ENCODE measurements at places on chromosomes 4 and X.

DNA sequence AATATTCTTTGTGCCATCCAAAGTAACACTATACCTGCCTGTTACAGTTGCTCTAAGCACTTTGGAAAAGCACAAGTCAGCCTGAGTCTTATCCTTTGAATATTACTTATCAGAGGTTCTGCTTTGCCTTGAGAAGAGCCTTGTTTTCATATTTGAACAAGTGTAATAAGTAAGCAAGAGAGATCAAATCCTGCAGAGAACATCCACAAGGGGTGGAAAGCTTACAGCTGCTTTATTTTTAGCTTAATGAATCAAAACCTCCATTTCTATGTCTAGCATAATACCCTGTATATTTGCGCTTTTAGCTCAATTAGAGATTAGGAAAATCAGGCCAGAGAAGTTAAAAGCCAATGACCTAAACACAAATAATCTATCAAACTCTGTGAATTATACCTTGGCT, 139.8 kb downstream of the CDS1 start:
- no peak for DNase-seq

- DNase-seq, result no peak
Observed at GRCh38 chr4:95516528-95517017, 32.2 kb downstream of the UNC5C start.

DNA sequence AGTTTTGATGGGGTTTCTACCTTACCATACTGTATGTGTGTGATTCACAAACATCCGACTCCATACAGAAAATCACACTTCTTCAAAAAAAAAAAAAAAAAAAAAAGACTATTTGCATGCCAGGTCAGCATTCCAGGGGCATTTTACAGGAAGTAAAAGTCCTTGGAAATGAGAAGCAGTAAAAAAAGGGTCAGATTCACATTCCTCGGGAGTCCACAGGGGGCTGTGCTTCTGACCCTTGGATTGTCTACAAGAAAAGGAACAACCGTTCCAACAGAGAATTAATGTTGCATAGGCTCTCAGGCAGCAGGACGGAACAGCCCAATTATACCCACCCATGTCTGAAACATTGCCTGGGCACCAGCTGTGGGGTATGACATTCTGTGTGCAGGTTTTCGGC, 290.3 kb downstream of the LDB2 start:
- no peak for DNase-seq

DNA sequence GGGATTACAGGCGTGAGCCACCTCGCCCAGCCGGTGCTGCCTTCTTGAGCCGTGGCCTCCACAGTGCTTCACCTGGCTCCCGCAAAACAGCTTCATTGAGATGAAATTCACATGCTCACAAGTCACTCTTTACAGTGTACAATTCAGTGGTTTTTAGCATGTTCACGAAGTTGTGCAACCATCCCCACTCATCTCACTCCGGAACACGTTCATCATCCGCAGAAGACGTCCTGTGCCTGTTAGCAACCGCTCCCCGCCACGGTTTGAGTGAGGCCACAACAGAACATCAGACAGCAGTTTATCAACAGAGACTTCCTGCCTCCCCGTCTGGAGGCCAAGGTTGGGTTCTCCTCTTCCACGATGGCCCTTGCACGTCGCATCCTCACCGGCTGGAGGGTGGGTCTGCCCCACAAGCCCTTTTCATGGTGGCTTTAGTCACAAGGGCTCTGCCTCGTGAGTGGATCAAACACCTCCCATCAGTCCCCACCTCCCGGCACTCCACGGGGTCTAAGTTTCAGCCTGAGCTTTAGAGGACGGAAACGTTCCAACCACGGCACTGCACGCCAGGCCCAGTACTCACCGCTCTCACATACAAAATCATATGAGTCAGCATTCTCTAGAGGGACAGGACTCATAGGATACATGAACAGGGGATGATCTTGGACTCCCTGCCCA, 29.6 kb upstream of the SPON2 start:
- peak; percentile 69 for DNase-seq

DNA sequence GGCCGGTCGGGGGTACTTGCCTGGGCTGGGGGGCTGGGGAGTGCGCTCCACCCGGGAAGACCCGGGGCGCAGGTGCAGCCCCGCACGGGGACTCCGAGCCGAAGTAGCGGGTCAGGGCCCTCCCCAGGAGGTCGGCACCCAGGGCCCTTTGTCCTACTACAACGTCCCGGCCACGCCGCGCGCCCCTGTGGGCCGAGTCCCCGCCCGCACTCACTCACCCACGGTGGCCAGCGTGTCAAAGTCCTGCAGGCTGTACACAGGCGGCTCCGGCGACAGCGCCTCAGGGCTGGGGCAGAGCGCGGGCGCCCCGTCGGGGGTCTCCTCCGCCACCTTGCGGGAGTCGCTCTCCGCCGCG, 602 bp downstream of the PRKX start:
- no peak for DNase-seq

- peak; percentile 35 for DNase-seq
Observed at GRCh38 chrX:46408553-46409407, 136.4 kb downstream of the ZNF674 start.

GRCh38 chrX:132088864-132089263, 39.0 kb downstream of the FRMD7 start:
- no peak for DNase-seq

GRCh38 chr4:156408749-156409148, 455.1 kb upstream of the CTSO start:
- no peak for DNase-seq

All from stimulated activated CD8-positive, alpha-beta memory T cell treated with anti-CD3 and anti-CD28 coated beads, Interleukin-4, amount 100 ng/mL, for 1 hour (primary cell).